Urinary bladder (tissue), 4 donors: ENCODE measurements at places on chromosomes 2 and 18. TPM values are rescaled to one million over a fixed set of nuclear protein-coding genes. Genes with fewer than 3 reads are reported as not detected.

- DNase-seq, result no peak
Observed at GRCh38 chr2:160941290-160941846, 218.9 kb upstream of the TANK start.

- DNase-seq, result no peak
Observed at GRCh38 chr2:237073552-237073951, 12.1 kb upstream of the COPS8 start.

GRCh38 chr2:199659207-199659606 lies 191.8 kb downstream of the FTCDNL1 start:
- DNase-seq, result no peak

GRCh38 chr2:220279372-220279771 lies 651.9 kb downstream of the SLC4A3 start:
- DNase-seq, result no peak

DNA sequence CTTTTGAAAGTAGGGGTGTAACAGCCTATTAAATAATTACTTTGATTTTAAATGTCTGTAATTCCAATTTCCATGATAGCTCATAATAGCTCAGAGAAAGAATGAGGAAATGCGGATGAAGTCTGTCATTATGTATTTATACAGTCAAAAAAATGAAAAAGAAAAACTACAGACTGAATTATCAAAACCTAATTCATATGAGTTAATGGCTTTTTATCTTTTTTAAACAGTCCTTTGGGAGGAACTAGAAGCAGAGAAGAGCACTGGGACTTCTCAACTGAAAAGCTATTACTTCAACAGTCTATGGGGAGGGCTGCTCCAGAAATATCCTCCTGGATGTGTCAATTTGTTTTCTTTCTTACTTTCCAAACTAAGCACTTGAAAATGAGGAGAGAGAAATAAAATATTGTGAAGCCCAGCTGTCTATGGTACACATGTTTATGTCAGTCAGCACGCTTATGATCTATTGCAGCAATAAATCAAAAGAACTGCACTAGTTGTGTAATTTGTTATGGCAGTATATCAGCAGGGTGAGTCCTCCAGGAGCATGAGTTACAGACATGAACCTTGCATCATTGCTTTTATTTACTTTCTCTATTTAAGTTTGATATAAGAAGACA lies 1550.2 kb downstream of the LRP1B start:
- DNase-seq, result peak; percentile 1

DNA sequence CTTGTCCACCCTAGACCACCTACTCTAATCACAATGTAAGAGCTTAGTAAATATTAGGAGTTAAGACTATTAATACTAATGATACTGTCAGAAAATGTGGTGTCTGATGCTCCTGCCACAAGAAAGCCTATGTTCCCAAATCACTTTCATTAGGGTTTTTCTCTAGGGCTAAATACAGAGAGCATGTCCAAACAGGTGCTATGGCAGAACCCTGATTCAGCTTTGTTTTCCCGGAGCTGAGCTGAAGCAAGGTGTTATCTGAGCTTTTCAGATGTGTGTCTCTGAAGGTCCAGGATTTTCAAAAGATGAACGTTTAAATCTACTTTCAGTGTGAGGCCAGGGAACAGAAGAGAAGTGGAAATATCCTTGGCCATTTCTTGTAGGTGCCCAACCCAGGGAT lies 40.6 kb downstream of the CPO start:
- DNase-seq, result no peak

- no peak for DNase-seq
Observed at GRCh38 chr2:24365051-24365450, 4.7 kb upstream of the ITSN2 start.

- no peak for DNase-seq
Observed at GRCh38 chr2:17156086-17156485, 362.2 kb downstream of the RAD51AP2 start.

- no peak for DNase-seq
Observed at GRCh38 chr18:44871771-44872170, 191.1 kb downstream of the SETBP1 start.

DNA sequence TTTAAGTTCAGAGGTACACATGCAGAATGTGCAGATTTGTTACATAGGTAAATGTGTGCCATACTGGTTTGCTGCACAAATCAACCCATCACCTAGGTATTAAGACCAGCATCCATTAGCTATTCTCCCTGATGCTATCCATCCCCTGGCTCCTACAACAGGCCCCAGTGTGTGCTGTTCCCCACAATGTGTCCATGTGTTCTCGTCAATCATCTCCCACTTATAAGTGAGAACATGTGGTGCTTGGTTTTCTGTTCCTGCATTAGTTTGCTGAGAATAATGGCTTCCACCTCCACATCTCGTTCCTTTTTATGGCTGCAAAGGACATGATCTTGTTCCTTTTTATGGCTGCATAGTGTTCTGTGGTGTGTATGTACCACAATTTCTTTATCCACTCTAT lies 75.8 kb downstream of the SUCLG1 start:
- DNase-seq, result no peak

DNA sequence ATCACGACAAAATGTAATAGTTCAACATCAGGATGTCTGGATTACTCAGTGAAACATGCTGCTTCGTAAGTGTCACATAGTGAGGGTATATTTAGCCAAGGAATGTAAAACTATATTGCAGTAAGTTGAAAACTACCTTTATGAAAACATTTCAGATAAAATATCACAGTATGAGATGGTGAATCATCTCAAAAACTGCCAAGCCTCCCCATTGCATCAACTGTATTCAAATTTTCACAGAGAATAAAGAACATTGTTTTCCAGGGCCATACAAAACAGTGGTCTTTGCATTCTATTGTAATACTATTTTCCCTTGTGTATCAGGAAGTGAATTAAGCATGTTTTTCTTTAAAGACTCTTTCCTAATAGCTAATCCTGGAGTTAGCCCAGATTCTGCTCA lies 47.6 kb upstream of the MSTN start:
- DNase-seq, result no peak

- DNase-seq, result no peak
Observed at GRCh38 chr18:79884294-79884962, 67.0 kb downstream of the SLC66A2 start.

GRCh38 chr2:127069003-127069402 lies 38.0 kb downstream of the BIN1 start:
- DNase-seq, result no peak

DNA sequence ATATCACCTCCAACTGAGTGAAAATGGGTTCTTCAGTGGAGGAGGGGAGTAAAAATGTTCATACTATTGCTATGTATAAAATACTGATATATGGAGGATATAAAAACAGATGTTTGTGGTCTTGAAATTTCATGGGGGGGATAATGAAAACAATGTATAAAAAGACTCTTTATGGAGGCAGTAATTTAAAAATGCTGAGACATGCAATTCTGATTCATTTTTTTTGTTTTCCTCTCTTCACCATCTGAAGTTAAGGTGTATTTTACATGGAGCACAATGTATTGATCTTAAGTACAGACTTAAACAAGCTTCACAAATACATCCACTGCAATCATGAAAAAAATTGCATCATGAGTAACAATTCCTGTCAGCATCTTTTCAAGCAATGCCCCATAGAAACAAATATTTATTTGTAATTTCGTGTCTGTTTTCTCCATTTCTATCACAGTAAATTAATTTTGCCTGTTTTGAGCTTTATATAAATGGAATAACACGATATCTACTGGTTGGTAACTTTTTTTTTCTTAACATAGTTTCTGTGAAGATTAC lies 393.2 kb upstream of the ZNF804A start:
- no peak for DNase-seq

- no peak for DNase-seq
Observed at GRCh38 chr2:105712166-105712915, 32.4 kb upstream of the NCK2 start.

DNA sequence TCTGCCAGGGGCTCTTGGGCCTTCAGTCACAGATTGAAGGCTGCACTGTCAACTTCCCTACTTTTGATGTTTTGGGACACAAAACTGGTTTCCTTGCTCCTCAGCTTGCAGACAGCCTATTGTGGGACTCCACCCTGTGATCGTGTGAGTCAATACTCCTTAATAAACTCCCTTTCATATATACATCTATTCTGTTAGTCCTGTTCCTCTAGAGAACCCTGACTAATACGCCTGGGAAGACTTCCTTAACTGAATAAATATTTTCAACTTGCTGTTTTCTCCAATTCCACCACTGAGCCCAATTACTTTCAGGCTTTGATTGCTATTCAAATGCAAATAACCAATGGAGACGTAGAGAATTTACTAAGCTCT lies 61.4 kb upstream of the CCDC195 start:
- no peak for DNase-seq

GRCh38 chr2:223784221-223784772 lies 53.1 kb downstream of the AP1S3 start:
- DNase-seq, result no peak

DNA sequence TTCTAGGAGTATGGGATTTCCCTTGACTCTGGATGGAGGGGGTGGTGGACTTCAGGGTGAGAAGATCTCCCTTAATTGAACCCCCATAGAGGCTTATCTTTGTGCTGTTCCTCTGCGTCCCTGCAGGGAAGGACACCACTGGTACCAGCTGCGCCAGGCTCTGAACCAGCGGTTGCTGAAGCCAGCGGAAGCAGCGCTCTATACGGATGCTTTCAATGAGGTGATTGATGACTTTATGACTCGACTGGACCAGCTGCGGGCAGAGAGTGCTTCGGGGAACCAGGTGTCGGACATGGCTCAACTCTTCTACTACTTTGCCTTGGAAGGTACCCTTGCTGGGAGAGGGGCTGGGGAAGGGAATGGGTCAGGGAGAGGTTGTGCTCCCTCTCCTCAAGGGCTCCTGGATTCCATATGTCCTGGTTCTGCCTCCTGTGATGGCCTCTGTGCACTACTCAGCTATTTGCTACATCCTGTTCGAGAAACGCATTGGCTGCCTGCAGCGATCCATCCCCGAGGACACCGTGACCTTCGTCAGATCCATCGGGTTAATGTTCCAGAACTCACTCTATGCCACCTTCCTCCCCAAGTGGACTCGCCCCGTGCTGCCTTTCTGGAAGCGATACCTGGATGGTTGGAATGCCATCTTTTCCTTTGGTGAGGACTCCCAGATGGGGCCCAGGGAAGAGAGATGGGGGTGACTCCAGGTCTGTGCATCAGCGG lies 19.3 kb downstream of the PRKAG3 start:
- DNase-seq, result no peak

GRCh38 chr2:25673300-25674076 lies at the start of gene DTNB:
Gene DTNB (minus strand): TSS chr2:25673577. CDS start chr2:25652660, 20,917 bp downstream.
- no peak for DNase-seq

DNA sequence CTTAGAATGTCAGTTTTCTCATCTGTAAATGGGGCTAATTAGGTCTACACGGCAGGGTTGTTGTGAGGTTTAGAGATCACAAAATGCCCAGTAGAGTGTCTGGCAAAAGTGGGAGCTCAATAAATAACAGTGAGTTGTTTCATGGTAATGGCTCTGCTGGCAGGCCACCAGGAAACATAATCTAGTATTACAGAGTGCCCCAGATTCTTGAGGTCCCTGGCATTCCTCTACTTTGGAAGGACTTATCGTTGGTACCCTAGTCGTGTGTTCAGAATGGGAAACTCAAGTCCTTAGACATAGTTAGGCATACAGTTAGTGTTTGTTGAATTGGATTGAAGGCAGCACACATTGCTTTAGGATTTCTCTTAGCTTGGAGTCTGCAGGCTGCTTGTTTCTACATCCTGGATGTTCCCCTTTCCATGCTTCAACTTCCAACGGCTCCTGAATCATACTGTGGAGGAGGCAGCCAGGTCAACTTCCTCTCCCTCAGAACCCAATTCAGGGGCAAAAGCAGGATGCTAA lies 161.5 kb upstream of the FOSL2 start:
- no peak for DNase-seq

DNA sequence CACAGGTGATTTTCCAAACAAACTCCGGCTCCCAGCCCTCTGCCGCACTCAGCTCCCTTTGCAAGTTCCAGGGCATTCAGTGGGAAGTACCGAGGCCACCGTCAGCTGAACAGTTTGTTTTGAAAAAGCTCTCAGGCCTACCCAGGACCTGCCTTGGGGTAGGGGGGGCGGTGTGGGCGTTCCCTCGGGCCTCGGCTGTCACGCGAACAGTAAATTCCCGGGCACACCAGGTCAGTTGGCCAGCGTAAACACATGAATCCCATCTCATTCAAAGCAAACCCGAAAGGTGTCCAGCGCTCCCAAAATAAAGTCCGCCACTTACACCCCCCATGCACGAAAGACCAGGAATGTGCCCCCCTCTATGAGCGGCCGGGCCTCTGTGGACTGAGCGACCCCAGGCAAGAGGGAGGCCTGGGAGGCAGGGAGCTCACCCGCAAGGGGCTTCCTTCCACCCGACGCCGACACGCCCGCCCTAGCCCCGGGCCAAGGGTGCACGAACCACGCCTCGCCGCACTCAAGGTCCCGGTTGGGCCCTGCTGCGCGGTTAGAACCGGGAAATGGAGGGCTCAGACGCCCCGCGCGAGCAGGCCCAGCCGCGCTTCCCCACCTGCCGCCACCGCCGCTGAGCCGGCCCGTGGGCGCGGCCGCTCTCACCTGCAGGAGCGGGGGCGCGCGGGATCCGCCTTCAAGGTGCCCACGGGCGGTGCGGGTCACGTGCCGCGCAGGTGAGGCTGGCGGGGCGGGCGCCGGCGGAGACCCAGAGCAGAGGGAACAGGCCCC lies at the start of gene WDSUB1:
WDSUB1 (minus strand) TSS at position 775 of the 780 bp plus-strand sequence. CDS start 3,634 bp downstream, outside the sequence.
- DNase-seq, result no peak

DNA sequence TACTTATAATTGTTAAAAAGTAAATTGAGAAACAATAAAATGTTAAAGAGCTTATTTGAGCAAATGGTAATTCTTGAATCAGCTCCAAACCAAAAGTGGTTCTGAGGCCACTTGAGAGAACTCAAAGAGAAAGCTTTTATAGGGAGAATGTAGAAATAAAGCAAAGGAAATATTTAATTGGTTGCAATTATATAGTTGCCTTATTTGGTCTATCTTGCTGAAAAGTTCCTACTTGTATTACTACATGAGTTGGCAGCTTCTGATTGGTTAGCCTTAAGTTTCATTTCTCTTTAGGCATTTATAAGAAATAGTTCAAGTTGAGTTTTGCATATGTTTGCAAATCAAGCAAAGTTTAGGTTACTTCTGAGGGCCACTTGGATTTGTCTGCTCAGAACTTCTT lies 38.1 kb downstream of the SCN2A start:
- DNase-seq, result no peak

- DNase-seq, result no peak
Observed at GRCh38 chr2:238498691-238499295, 72.1 kb downstream of the ASB1 start.

Gene CNGA3
- 0.15 TPM for polyA plus RNA-seq

Gene FBLN7
- polyA plus RNA-seq, result 5.0 TPM

Gene GATA6
- polyA plus RNA-seq, result 40.1 TPM

Gene REG3A
- polyA plus RNA-seq, result not detected

Gene NT5C1B
- 0.04 TPM for polyA plus RNA-seq

Gene RAPGEF4
- polyA plus RNA-seq, result 4.3 TPM

Gene ANTXR1
- polyA plus RNA-seq, result 53.0 TPM

Gene OTOF
- 0.10 TPM for polyA plus RNA-seq

Gene CHRND
- not detected for polyA plus RNA-seq

Gene SPDYA
- polyA plus RNA-seq, result 0.04 TPM

Gene ERFE
- 0.53 TPM for polyA plus RNA-seq

Gene COLEC11
- 23.1 TPM for polyA plus RNA-seq

Gene ZAP70
- polyA plus RNA-seq, result 2.5 TPM

Gene ALPP
- polyA plus RNA-seq, result not detected

Gene HTRA2
- 37.3 TPM for polyA plus RNA-seq

Gene POTEJ
- polyA plus RNA-seq, result not detected

Gene VWA3B
- polyA plus RNA-seq, result 0.11 TPM
